ENCODE measurements at places on chromosomes 4 and X. TPM values are rescaled to one million over a fixed set of nuclear protein-coding genes. Genes with fewer than 3 reads are reported as not detected.
A peak's percentile ranks its signal among the peaks of the same experiment; 100 is the strongest.

DNA sequence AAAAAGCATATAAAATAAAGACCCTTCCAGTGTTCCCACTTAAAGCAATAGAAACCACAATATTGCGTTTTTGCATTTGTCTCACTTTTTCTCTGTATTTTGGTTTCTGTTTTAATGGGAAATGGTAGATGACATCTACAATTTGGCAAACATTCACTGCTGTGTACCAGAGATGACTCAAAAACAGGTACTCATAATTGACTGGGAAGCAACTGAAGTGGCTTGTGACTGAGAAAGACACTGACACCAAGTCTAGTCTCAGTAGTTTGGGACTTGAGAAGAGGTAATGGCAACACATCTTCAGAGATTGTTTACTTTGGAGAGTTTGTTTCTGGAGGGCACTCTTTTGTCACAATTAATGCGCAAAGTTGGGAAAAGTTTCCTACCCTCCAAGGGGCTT is 42.0 kb downstream of the AREG start:
- DNase-seq: no peak

DNA sequence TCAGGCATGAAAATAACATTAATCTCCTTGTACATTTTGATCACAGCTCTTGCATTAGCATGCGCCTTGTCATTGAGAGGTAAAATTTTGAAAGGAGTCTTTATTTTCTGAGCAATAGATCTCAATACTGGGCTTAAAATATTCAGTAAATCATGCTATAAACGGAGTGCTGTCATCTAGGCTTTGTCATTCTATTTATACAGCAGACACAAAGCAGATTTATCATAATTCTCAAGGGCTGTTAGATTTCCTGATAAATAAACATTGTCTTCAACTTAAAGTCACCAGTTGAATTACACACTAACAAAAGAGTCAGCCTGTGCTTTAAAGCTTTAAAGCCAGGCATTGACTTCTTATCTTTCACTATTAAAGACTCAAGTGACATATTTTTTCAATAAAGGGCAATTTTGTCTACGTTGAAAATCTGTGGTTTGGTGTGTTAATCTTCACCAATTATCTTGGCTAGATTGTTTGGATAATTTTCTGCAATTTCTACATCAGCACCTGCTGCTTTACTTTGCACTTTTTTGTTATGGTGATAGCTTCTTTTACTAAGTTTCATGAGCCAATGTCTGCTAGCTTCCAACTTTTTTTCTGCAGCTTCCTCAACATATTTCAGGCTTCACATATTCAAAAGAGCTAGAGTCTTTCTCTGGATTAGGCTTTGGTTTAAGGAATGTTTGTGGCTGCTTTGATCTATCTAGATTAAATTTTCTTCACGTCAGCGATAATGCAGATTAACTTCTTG is 27.9 kb upstream of the UGT2B4 start:
- no peak for DNase-seq

- no peak for DNase-seq
Measured at GRCh38 chrX:140346729-140347128, 158.1 kb downstream of the SOX3 start.

- no peak for DNase-seq
Measured at GRCh38 chr4:121792966-121793365, 8.2 kb upstream of the EXOSC9 start.

DNA sequence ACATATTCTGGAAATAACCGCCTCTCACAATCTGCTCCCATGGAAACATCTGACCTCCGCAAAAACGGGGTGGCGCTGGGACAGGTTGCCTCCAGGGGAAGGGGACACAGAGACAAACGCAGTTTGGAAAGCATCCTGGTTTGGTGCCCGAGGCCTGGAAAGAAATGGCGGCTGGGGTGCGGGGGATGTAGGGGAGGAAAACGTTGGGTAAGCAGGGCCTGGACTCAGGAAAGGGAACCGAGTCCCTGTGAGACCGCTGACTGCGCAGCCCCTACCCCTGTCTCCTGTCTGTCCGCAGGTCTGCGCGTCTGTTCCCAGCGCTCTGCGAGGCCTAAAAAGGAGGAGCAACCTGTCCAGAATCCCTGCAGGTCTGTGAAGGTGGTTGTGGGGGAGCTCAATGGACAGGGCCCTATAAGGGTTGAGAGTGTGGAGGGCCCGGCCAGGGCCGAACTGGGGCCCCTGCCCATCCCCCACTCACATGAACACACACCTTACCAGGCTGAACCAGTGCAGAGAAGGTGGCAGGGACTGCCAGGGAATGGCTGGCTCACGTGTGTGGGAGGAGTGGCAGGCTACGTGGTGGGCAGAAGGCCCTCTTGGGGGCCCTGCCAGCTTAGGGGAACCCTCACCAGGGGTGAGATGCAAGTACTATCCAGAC is 672 bp downstream of the TCEAL3 start:
- peak; percentile 37 for DNase-seq

GRCh38 chr4:124869961-124870495 is 157.5 kb upstream of the ANKRD50 start:
- DNase-seq: no peak

GRCh38 chr4:42843694-42844093 is 48.8 kb upstream of the GRXCR1 start:
- no peak for DNase-seq

DNA sequence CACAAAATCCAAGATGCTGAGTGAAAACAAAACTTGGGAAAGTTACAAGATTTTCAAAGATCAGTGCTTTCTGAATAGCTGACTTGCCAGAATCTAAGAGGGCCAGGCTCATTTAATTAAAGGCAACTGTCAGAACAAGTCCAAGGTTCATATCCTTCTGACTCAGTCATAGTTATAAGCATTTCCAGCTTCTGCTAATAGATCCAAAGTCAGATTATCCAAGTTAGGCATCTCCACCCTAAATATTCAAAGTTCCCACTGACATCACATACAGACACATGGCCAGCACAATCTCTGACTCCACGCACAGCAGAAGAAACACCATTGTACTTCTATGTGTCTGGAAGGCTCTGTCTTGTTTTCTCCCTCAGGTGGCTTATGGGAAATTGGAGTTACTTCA is 41.8 kb downstream of the GASK1B start:
- DNase-seq: no peak

DNA sequence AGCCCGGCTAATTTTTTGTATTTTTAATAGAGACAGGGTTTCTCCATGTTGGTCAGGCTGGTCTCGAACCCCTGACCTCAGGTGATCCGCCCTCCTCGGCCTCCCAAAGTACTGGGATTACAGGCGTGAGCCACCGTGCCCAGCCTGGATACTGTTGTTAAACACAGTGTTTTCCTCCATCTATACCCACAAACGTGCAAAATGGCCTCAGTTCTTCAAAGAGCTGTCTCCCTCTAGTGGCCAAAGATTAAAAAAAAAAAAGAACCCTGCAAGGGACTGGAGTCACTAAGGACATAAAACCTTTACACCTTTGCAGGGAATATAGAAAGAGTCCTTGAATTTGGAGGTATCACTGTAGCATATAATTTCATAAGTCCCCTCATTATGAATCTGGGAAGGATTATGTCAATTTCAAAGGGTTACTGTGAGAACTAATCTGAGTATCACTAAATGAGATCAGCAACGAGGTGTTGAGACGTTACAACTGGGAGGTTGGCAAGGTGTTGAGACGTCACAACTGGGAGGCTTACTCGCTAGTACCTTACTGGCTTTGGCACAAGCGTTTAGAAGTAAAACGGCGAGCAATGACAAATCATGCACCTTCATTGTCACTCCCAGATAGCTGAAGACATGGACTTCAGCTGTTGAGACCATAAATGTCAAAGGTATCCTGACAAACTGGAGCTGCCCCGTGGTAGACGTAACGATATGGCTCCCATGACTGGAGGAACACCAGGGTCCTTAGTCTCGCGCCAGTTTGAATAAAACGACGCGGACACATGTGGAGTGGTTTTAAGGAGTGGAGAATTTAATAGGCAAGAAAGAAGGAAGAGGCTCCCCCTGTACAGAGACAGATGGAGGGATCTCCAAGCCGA is 33.4 kb upstream of the ENPP6 start:
- DNase-seq: no peak

GRCh38 chr4:17188547-17189400 is 290.3 kb upstream of the LDB2 start:
- DNase-seq: no peak

- no peak for DNase-seq
Measured at GRCh38 chrX:19532709-19533108, 17.4 kb upstream of the MAP3K15 start.

DNA sequence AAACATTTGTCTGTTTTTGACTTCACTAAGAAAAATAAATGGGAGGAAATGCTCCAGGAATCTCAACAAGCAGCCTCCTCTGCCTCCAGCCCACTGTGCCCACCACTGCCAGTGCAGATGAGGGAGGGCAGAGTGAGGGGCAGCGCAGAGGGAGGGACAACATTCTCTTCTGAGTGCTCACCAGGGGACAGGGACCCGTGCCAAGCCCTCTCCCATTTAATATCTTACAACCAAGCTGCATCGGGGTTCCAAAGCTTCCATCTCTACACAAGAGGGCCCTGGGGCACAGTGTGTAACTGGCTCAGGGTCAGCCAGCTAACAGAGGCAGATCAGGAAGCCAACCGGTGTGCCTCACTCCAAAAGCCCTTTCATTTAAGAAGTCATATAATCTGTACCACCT is 120.4 kb downstream of the NSUN7 start:
- no peak for DNase-seq

GRCh38 chr4:15753786-15754185 is 24.3 kb upstream of the CD38 start:
- no peak for DNase-seq

DNA sequence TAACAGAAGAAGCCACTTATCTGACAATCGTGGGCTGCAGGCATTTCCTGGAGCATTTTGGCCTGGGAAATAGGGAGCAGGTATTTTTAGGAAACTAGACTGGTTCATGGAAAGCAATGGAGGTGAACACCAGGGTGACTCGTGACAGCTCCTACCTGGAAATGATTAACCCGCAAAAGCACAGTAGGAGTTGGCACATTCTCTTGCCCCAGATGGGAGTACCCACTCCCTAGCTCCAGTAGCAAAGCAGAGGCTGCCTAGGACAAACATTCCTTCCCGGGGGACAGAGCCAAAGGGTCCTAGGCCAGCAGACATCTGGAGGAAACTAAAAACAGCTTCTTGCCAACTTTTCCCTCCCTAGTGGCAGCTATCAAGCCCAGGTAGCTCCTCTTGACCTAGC is 29.0 kb downstream of the RTL5 start:
- DNase-seq: no peak

- DNase-seq: no peak
Measured at GRCh38 chr4:94974773-94975172, 217.0 kb downstream of the BMPR1B start.

DNA sequence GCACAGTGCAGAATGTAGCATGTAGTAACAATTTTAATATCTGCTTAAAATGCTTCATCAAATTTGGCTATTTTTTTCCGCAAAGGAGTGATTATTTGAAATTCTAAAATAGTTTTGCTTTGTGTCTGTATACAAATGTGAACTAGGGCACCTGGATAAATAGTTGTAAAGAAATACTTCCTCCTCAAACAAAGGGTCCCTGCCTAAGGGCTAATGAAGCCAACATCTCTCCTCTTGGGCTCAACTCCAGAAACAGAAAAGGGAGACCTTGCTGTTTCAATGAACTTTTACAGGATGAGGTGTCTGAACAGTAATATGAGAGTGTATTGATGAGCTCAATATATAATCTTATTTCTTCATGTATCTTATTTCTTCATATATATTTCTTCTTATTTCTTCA is 30.8 kb upstream of the SCOC start:
- no peak for DNase-seq

GRCh38 chr4:68396756-68397155 is 46.9 kb upstream of the YTHDC1 start:
- no peak for DNase-seq

DNA sequence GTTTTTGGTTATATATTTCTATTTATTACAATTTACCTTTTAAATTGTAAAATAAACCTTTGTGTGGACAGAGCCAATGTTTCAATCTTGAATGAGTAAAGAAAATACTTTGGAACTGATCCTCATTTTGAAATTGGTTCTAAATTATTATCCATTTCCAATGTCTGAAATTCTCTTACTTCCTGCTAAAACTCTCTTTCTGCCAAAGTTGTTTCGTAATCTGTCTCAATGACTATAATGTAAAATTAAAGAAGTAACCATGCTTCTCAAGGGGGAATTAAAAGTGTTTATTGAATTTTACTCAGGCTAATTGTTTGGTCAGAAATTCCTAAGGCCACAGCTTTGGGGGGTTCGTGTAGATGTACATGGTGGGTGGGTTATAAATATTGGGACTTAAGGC is 34.8 kb downstream of the YIPF6 start:
- no peak for DNase-seq

DNA sequence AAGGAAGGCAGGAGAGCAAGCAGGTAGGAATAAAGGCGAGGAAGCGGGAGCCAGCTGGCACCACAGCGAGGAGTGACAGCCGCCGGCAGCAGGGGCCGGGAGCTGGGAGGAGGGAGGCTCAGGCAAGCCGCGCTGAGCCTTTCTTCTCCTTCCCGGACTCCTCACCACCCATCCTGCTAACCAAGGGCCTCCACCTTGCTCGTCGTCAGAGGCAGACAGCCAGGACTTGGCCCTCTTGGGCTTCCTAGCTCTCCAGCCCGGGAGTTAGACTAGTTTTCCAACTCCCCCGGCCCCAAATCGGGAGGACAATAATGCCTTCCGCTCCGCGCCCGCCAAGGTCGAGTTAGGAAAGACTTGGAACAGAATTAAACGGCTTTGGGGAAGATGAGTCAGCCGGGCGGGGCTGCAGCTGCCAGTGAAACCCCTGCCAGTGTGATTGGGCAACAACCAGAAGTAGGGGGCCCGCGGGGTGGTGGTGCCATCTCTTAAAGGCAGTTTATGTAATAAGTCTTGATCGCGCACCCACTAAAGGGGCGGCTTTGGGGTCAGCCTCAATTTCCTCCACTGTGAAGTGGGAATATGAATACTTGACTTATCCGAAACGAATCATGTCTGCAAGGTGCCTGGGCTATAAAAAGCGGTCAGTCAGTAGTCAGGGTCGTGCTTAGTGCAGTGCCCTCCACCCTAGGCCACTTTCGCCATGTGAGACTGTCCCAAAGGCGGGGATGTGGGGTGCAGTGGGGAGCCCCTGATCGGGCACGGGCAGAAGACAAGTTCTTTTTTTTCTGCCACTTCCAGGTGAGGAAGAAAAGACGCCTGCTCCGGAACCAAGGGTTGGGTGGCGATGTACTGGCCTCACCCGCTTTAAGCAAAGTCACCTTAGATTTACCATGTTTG is 6.7 kb upstream of the HSD17B10 start:
- peak; percentile 36 for DNase-seq

- no peak for DNase-seq
Measured at GRCh38 chr4:47278631-47279030, 184.9 kb downstream of the COMMD8 start.

- DNase-seq: peak; percentile 34
Measured at GRCh38 chr4:45741897-45742296, 382.0 kb downstream of the GABRG1 start.

IQCM gene
- total RNA-seq: 0.15 TPM

FAM47E gene
- 1.0 TPM for total RNA-seq

FHIP1A gene
- 28.2 TPM for total RNA-seq

TCEAL6 gene
- not detected for total RNA-seq

FABP2 gene
- total RNA-seq: not detected

SAGE1 gene
- total RNA-seq: not detected

NPY2R gene
- total RNA-seq: 0.09 TPM

XAGE1A gene
- not detected for total RNA-seq
